ENCODE measurements at places on chromosomes 7 and 10.

DNA sequence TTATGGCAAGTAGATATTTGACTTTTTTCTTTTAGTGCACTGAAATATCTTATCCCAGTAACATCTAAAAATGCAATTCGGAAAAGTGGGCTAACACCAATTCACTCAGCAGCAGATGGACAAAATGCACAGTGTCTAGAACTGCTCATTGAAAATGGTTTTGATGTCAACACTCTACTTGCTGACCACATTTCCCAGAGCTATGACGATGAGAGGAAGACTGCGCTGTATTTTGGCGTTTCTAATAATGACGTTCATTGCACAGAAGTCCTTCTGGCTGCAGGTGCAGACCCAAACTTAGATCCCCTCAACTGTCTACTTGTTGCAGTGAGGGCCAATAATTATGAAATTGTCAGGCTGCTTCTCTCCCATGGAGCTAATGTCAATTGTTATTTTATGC is 26.8 kb upstream of the LMOD2 start:
- DNase-seq: no peak

DNA sequence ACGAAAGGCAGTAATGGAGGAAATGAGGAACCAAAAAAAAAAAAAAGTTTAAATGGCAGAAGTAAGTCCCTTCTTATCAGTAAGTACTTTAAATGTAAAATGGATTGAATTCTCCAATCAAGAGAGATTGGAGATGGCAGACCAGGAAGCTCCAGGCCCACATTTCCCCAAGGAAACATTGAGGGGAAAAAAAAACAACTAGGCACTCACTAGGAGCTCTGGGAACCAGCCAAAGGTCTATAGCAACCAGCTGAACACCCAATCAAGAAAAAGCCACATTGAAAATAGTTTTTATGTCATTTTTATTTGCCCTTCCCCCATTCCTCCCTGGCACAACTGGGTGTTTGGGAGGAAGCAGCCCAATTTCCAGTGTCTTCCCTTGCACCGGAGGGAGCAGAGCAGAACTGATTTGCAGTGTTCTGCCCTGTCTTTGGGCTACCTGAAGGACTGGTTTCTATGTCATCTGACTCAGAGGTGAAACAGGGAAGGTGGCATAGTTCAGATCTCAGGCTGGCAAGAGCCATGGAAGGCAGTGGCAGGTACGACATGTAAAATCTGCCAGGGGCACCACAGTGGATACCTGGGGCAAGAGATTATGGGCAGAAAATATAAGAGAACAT is 121.9 kb downstream of the SMURF1 start:
- no peak for DNase-seq

DNA sequence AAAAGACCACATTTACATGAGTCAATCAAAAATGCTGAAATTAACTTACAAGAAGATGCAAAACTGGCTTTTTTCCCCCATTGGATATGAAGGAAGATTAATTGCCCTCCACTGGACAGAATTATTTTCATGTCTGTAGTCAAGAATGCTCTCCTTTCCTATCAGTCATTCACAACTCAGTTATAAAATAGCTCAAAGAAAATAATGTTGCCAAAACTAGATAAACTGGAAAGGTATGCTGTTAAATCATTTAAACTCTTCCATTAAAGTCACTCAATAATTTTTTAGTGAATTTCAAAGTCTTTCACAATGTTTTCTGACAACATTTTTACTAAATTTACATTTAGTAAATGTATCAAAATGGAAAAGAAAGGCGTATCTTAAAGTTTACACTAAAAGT is 384.5 kb downstream of the HGF start:
- no peak for DNase-seq

GRCh38 chr7:54810401-54810800 is 51.4 kb upstream of the SEC61G start:
- DNase-seq: no peak

Measured in OCI-LY7 (cell line).